ENCODE measurements at places on chromosomes 7 and 10.

- no peak for DNase-seq
Observed at GRCh38 chr7:102944241-102944640, 31.4 kb downstream of the LRRC17 start.

DNA sequence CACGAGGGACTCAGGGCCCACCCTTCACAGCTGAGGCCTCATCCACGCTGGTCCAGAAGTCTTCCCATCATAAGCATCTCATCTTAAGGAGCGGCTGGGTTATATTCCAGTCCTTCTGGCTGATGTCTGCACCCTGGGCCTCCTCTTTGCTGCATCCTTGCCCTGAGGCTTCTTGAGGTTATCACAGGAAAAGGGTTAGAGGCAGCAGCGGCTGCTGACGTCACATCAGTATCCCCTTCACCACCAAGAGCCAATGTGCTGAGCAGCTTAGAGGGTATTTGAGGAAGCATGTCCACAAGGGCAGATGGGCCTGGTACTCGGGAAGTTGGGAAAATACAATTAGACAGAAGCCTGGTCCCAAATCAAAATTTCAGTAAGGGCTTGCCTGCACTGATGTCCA lies 125.1 kb downstream of the PLXNA4 start:
- DNase-seq = peak; percentile 63

DNA sequence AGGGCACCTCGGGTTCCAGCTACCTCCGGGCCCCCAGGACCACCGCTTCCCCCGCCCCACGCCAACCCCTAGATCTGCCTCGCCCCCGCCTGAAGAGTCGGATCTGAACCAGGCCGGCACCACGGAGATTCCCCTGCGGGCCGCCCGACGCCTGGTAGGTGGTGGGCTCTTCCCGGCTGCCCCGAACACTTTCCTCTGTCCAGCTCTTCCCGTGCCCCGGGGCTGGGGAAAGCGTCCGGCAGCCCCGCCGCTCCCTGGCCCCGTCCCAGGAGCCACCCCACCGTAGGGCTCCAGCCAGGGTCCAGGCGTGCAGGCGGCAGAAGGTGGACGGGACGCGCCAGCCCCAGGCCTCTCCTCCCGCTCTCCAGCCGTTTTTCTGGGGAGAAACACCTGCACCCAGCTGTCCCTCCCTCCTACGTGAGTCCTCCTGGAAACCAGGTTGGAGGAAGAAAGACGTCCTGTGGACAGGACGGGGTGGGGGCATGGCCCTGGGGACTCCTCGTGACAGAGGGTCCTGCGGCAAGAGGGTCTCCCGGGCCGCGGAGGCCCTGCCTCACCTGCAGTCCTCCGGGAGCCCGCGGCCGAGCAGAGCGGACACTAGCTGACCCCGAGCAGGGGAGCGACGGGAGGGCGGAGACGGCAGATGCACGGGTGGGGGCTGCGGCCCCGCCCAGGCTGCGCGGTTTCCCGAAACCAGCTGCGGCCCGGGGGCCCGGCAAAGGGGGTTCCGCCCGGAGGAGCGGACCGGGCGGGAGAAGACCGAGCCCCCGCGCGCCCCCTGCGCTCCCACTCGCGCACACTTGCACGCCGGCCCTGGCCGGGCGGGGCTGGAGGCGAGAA lies at the start of gene TMEM176B:
TSS of gene TMEM176B (minus strand) at position 624 of the 840 bp plus-strand sequence. CDS start 3,795 bp downstream, outside the sequence.
- no peak for DNase-seq

GRCh38 chr7:159370-160270 lies 32.8 kb upstream of the FAM20C start:
- no peak for DNase-seq

- no peak for DNase-seq
Observed at GRCh38 chr7:44052771-44053365, 8.4 kb downstream of the DBNL start.

DNA sequence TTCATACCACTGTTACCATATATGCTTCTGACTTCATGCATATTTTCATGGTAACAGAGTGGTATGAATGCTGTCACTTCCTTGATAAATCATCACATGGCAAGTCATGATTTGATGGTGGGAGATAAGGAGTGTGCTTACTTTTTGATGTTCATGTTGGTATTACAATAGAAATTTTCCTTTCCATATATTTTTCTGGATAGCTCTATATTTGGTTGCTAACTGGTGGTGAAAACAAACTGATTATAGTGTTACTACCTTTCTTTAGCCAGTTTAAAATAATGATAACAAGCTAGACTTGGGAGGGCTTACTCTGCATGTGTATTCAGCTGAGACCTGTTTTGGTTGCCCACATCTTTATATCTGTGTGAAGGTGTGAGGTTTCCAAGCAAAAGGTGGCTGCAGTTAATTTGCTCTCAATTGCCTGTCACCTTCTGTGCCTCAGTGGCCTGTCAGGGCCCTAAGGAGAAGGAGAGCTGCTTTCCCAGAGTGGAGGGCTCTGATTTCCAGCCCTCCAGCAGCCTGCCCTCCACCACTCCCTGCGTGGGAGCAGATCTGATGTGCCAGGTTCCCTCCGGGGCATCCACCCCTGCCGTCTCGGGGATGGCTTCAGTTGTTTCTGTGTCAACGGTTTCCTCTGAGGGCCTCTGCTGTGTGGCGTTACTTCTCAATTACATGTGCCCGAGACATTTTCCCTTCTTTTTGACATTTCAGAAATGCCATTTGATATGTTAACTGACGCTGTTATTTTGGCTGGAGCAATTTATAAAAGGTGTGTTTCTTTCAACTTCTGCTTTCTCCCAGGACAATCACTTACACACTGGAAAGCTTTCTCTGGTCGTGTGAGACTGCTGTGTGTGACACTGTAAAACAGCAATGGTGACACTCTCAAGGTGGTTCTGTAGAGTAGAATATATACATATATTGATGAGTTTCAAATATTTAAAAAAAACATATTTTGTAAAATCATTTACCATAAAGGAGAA lies 107.7 kb upstream of the KLF6 start:
- DNase-seq = no peak

GRCh38 chr10:93397020-93397419 lies 85.1 kb downstream of the MYOF start:
- no peak for DNase-seq

GRCh38 chr7:114864278-114864677 lies 57.6 kb upstream of the MDFIC start:
- no peak for DNase-seq

DNA sequence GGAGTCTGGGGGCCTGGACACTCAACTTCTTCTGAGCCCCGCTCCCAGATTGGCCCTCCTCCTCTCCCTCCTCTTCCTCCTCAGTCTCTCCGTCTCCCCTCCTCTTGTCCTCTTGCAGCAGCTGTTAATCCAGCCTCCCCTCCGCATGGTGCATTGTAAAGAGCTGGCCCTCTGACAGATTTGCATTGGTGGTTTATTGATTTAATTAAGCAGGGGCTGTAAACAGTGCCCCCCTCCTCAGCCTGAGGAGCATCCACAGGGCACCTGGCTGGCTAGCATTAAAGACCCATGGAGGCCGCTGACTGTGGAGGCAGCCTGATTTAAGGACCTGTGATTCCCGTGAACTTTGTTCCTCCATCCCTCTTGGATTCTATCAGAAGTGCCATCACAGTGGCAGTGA lies 28.9 kb upstream of the PCBD1 start:
- no peak for DNase-seq

DNA sequence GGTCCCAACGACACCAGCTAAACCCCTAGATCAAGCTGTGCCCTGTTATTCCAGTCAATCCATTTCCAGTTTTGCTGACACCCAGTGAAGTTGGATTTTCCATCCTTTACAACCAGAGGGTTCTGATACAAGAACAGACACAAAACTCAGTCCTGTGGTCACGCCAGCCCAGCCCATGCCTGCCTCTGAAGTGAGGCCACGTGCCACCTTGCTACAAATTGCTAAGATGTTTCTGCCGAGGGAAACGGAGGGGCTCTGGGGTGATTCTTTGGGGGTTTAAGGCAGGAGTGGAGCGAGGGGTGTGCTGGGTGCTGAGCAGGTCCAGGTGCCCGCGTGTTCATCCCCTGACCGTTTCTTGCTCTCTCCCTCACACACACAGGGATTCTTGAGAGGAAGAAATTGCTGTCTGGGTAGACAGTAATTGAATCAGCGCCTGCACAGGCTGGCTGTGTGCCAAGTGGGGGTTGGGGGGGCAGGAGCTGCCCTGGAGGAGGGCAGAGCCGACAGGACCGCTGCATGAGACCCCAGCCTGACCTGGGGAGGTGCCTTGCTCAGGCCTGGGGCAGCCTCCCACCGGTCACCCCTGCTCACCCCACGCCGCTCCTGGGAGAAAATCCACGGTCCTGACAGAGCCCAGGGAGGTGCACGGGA lies 38.1 kb downstream of the ADAP1 start:
- no peak for DNase-seq

DNA sequence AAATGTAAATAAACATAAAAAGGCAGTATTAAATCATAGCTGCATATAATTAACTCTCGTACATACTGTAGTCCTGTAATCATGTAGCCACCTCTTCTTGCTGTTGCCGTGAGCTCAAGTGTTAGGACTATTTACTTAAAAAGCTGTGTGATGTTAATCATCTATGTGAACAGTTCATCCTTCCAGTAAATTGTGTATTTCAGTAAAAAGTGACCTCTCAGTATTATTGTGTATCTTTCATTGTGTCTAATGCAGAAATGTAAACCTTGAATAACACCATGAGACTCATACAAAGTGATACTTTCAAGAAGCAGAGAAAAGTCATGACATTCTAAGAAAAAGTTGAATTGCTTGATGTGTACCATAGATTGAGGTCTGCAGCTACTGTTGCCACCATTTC lies 38.0 kb downstream of the ADD3 start:
- DNase-seq = no peak

DNA sequence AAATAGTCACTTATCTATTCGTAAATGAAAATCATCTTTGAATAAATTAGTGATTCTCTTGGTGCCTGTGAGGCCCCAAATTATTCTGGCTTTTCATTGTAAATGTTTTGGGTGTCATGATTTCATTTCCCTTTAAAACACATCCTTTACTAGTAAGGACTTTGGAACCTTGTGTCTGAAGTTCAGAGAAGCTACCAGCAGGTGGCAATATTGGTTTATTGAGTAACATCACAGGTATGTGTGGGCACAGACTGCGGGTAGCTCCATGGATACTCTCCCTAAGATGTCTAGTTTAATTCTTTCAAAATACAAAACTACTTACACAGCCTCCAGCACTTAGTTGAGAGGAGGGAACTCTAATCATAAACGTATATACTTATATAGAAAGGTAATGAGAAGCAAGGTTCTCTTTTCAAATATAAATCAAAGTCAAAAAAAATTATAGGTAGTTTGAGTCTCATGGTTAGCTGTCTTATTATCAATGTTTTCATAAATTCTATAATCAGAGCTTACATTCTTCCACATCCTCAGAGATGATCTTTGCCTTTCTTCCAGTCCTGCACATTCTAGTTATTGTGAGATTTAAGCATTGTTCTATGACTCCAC lies 449.6 kb downstream of the GRM8 start:
- DNase-seq = peak; percentile 59

GRCh38 chr10:103784723-103785418 lies 70.5 kb downstream of the SH3PXD2A start:
- no peak for DNase-seq

DNA sequence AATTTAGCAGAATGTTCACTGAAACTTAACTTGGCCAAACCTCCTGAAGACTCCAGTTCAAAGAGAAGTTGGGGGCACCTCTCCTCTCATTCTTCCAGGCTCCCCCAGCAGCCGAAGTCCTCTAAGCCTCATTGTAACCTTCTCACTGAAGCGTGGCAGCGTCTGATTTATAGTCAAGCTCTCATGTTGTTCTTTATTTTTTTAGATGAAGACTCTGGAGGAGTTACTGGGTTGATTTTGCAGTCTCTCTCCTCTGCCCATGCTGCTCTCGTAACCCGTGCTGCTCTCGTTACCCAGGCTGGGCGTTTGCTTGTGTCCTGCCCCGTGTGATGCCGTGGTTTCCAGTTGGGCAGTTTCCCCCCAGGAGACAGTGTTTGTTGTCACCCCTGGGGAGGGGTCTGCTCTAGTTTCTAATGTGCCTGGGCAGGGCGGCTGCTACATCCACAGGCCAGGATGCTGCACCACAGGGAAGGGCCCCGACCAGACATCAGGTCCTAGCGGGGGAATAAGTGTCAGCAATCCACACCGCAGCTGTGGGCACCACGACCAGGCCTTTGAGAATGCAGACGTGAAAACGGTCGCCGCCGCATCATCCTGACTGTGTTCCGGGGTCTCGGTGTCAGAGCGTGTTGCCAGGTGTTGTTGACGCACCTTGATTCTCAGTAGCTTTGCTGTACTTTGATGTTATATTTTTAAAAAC lies 65.2 kb downstream of the WDR37 start:
- DNase-seq = no peak

DNA sequence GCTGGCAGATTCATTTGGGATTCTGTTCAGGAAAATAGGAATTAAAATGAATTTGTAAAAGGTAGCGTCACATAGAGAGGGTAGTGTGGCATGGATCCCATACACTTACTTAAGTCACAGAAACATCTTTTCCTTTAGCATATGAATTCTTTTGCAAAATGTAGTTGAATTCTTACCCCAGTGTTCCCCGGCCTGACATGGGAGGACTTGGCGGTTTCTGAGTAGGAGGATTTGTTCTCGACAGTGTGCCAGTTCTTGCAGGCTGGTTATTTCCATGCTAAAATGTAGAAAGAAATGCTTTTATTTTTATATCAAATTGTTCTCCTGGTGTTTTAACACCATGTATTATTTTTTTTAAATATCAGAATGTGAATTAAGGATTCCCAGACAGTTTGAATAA lies 72.6 kb downstream of the PDSS1 start:
- no peak for DNase-seq

DNA sequence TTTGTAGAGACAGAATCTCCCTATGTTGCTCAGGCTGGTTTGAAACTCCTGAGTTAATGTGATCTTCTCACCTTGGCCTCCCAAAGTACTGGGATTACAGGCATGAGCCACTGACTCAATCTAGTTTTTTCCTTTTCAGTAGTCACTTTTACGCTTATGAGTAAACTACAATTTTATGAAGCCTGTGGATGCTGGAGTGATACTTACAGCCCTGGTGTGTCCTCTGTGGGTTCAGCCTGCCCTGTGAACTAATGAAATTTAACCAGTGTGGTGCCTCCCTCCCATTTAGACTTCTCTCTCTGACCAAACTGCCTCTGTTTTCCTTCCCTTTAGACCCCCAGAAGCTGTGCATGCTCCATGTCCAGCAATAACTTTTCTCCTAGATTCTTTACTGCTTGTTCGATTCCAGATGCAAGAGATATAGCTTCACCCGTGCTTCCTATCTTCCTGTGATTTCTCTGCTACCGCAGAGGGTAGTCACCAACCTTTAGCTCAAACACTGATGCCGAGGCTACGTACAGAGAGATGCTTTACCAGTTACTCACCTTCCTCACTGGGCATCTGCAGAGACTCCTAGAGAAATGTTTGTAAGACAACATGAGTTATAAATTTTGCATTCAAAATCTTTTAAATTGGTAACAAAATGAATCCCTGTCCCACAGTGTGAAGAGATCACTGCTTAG lies 90.8 kb downstream of the KIAA1217 start:
- no peak for DNase-seq

GRCh38 chr10:69179089-69179742 lies 818 bp upstream of the SUPV3L1 start:
- DNase-seq = peak; percentile 55

DNA sequence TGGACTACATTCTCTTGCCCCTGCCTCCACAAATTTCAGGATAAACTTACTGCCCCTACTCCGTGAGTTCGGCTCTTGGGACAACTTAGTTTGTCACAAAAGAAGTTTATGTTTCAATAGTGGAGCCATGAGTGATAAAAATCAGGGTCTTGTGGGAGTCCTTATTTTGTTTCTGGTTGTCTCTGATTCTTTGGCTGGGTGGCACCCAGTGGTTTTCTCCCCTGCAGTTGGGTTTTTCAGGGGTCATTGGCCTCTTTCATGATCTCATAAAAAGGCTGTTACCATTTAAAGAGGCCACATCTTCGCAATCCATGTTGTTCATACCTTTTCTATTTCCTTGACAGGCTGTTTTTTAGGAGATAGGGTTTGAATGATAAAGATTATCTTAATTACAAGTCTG lies 5.5 kb downstream of the TET1 start:
- DNase-seq = no peak
